Skin of body (tissue), 3 donors: ENCODE measurements at places on chromosomes 7 and 10. TPM values are rescaled to one million over a fixed set of nuclear protein-coding genes. Genes with fewer than 3 reads are reported as not detected.

DNA sequence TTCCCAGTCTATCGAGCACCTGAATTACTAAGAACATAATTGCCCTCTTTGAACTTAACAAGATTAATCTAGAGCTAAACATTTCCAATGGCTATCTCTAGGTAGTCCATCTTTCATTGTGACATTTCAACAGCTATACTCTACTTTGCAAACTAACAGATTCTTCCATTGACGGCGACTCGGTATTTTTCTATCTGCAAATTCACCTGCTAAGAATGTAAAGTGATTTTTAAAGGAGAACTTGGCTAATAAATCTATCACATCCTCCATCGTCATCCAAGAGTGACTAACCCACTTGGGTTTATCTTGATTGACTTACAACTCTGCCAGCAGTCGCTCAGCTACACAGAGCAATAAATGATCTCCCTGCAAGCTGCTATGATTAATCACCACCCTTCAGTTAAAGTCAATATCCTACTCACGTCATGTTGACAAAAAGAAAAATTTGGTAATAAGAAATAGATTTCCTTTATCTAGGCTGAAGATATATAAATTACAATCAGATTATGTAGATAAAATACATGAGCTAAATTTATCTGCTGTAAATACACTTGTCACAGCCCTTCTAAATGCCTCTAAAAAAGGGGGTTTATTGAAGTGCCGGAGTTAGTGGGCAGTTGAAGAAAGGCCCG lies 99.5 kb downstream of the SFMBT2 start:
- DNase-seq, result no peak

GRCh38 chr7:47352394-47352968 lies 229.4 kb downstream of the TNS3 start:
- no peak for DNase-seq

DNA sequence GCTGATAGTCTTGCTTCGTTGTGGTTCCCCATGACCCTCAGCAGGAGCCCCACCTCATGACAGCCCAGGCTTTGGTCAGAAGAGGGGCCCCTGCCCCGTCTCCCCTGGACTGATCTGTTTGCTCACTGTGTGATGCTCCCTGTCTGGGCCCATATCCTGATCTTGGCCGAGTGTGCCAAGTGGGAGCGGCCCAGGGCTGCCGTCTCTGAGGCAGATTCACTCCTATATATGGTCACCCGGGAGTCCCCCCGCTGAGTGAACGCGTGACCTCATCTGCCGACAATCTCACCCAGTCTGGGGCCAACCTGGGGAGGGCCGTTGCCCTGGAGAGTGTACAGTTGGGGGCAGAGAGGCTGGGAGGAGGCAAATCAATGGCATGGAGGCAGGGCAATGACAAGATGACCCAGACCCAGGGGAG lies 34.5 kb downstream of the PPIF start:
- DNase-seq, result peak; percentile 63

- peak; percentile 39 for DNase-seq
Observed at GRCh38 chr10:119817991-119818888, 54.4 kb downstream of the MCMBP start.

GRCh38 chr10:77571490-77571889 lies 66.1 kb downstream of the KCNMA1 start:
- DNase-seq, result no peak

DNA sequence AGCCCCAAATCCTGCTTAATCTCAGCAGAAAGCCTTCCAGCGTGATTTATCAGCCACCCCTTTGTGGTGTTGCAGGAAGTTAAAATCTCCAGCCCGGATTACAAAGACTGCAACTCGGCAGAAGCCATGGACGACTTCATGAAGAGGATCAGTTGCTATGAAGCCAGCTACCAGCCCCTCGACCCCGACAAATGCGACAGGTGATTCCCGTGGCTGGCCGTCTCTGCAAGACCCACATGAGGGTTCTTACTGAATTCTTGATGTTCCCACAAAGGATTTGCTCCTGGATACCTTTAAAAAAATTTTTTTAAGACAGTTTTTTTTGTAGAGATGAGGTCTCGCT lies 16.7 kb downstream of the PFKFB3 start:
- DNase-seq, result no peak

DNA sequence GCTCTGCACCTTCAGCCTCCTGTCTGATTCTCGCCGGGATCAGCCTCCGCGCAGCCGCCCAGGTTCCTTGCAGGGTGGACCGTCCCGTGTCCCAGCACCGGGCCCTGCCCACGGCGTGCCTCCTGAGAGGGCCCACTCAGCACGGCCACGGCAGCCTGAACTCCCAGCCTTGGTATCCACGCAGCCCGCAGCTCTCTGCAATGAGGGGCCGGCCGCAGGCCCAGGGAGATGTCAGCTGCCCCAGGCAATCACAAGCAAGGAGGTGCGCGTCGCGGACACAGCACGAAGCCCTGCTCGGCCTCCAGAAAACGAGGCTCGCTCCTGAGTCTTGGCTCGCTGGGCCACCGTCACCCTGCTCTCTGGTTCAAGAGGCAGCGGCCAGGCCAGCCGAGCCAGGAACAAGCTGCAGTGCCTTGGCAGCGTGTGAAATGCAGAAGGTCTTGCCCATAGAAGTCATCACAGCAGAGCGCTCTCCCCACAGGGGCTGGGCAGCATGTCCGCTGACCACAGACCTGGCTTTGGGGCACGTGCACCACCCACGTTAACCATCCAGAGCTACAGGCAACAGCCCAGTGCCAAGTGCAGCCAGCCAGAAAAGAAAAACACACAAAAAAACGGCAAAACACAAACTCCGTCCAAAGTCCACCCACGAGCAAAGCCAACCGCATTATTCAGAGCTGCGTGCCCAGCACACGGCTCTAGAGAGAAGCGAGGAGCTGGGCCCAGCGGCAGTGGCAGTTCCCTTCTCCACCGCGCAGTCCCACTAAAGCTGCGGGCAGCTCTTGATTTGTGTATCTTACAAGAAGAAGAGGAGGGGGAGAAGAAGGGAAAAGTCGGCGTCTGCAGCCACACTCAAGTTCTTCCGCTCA lies 13.9 kb downstream of the GPER1 start:
- no peak for DNase-seq

DNA sequence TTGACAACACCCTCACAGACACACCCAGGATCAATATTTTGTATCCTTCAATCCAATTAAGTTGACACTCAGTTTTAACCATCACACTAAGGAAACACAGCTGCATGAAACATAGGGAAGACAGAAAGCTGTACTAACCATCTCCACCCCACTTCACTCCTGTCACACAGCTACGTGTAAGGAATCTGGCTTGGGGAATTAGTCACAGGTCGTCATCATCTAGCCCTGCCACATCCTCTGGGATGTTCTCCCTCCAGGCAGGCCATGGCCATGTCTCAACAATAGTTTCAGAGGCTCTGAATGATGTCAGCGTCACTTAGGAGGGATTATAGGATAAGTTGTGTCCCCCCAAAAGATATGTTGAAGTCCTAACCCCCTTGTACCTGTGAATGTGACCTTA lies 10.8 kb upstream of the SEMA3C start:
- DNase-seq, result no peak

GRCh38 chr10:60816628-60817397 lies 38.5 kb downstream of the CDK1 start:
- peak; percentile 94 for DNase-seq

- no peak for DNase-seq
Observed at GRCh38 chr7:121339082-121339481, 10.3 kb downstream of the WNT16 start.

- DNase-seq, result no peak
Observed at GRCh38 chr7:75646571-75647102, 92.1 kb downstream of the HIP1 start.

DNA sequence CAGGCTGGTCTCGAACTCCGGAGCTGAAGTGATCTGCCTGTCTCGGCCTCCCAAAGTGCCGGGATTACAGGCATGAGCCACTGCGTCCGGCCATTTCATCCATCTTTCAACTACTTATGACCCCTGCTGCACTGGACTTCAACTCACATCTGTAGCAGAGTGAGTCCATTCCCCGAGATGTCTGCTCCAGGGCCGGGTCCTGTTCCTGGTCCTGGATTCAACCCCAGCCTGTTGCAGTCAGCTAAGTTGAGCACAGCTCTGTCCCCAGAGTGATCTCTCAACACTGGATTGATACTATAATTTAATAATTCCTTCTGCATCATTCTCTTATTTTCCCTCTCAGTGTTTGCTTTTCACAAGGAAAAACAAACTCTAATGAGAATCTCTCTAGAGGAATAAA lies 25.8 kb downstream of the PRTFDC1 start:
- no peak for DNase-seq

GRCh38 chr10:59793919-59794318 lies 40.7 kb upstream of the MRLN start:
- DNase-seq, result no peak

DNA sequence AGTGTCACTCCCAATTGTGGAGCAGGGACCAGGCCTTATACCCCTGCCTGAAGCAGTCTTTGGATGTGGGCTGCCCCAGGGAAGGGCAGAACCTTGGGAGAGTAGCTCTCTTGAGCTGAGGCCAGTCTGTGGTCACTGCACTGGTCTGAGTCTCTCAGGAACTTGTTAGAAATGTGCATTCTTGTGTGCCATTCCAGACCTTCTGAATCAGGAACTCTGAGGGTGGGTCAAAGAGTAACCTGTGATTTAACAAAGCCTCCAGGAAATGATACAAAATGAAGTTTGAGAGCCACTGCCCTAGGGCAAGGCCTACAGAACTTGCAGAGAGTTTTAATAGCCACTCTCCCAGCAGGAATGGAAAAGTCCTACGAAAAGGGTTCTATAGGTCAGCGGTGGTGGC lies 68.1 kb downstream of the LYZL1 start:
- no peak for DNase-seq

SEMA3D gene
- 72.6 TPM for total RNA-seq

SLC16A9 gene
- total RNA-seq, result 6.5 TPM

ASAH2 gene
- total RNA-seq, result 0.49 TPM
